ENCODE measurements at places on chromosomes 2 and 18. TPM values are rescaled to one million over a fixed set of nuclear protein-coding genes. Genes with fewer than 3 reads are reported as not detected.
A peak's percentile ranks its signal among the peaks of the same experiment; 100 is the strongest.

DNA sequence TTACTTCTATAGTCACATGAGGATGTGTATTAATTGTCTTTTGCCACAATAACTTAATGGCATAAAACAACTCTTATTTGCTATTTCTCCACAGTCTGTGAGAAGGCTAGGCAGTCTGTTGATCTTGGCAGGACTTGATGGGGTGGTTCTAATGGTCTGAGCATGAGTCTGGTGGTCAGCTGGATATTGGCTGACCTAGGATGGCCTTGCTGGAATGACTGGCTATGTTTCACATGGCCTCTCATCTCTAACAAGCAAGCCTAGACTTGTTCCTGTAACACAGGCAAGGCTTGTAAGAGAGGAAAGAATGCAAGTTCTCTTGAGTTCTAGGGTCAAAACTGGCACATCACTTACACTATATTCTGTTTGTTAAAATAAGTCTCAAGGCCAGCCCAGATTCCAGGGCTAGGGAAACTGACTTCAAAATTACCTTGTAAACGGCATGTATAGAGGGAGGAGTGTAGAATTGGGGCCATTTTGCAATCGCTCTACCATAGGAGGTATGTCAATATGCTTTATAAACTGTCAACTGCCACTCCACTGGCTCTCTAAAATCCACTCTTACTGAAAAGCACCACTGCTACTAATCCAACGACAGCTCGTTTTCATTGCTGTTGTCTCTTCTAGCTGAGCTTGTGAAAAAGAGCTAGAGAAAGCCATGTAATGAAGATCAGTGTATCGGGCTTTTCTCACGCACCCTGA is 325.0 kb upstream of the PKDCC start:
- no peak for DNase-seq

- DNase-seq, result no peak
Observed at GRCh38 chr2:7626139-7626537, 708.9 kb downstream of the RNF144A start.

DNA sequence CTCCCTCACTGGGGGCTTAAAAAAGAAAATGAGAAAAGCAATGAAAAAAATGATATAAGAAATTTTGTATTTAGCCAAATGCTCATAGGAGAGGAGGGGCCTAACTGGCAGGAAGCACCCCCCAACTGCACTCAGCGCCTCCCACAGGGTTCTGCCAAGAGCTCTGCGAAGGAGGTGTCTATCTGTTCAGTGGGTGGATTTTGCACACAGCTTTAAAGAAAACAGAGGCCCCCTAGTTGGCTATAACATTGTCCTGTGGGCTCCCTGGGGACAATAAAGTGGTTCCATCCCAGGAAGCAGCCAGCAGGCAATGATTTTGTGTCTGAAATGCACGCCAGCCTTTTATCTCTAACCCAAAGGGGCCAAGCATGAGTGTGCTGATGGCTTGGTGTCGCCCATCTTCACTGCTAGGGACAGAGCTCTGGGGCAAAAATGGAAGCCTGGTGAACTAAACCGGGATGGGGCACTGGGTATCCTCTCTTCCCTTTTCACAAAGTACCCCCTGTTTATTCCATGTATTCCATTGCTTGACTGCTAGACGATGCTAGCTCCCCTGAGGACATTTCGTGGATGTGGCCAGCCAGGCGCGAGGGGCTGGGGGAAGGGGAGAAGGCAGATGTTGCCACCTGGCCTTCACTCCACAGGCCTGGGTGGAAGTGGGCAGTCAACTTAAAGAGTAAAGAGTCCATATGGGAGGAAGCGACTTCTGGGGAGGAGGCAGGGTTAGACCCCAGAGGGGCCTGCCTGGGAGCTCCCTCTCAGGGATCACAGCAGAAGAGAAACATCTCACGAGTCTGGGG is 205.7 kb downstream of the CYP26B1 start:
- DNase-seq, result no peak

GRCh38 chr18:55407191-55407590 is 180.8 kb downstream of the TCF4 start:
- no peak for DNase-seq

GRCh38 chr2:234980451-234981187 is 28.8 kb downstream of the SH3BP4 start:
- DNase-seq, result no peak

DNA sequence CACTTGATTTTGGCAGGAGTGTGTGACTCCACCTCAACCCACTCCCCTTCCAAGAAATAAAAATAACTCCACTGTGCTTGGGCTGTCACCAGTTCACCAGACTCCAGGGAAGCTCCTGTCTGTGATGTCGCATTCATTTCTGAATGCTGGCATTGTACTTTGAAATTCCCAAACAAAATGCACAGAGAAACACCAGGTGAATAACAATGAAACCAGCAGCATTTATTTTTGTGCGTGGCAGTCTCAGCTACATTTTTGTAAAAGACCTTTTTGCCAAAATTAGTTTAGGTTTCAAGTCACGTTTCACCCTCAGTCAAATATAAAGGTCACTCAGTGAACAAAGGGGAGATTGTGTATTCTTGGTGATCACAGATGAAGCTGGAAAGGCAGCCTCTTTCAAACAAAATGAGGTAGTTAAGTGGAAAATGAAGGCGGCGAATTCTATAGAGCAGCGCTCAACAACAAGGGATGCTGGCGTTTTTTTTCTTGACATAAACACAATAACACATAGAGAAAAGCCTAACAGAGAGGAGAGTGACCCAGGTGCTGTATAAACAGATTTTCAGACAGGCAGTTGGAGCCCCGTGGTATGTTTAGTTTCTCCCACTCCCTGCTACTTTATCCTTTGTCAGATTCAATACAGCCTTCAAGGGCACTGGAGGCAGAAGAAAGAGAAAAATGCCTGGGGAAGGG is 210.3 kb upstream of the GCFC2 start:
- no peak for DNase-seq

GRCh38 chr2:33620-34019 is 12.7 kb downstream of the FAM110C start:
- DNase-seq, result peak; percentile 75

DNA sequence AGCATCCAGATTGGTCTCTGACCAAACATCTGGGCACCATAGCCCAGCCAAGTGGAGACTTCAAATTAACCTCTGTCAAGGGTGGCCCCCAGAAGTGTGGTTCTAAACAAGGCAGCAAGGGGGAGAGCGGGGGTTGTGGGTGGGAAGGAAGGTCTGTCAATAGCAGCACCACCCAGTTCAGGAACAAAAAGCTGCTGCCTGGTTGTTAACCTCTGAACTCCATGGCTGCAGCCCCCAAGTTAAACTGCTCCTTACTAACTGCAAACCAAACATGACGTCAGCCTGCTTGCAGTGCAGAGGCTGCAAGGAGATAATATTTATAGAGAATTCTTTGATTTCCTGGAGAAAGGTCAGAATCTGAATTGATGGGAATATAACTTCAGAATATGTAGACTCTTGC is 76.5 kb downstream of the ARL4C start:
- DNase-seq, result peak; percentile 56

GRCh38 chr18:48184118-48184517 is 225.1 kb downstream of the ZBTB7C start:
- DNase-seq, result no peak

GRCh38 chr2:55302241-55302640 is 33.2 kb upstream of the MTIF2 start:
- no peak for DNase-seq

DNA sequence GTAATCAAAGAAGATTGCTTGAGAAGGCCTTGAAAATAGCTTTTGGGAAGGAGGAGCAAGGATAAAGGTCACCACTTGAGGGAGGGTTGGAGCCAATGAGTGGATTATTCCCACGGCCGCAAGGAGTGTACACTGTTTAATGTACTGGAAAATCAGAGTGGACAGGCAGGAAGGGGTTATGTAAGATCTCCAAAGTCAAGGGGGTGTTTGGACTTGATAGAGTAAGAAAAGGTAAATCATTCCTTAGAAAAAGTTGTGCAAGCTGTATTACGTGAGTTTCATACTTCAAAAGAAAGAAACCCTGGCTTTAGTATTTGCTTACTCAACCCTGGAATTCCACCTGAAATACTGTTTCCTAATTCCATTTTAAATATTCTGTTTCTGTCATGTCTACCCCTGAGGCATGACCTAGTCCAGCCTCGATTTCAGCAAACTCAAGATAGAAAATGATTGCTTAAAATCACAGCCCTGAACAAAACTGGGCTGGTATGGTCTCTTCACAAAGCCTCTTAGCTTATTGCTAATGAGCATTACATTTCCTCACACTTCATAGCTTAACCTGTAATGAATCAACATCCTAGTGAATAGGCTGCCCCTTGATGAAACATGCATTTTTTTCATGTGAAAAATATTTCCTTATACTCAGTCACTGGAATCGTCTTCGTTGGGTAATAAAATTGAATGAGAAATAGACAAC is 1.1 kb downstream of the MREG start:
- DNase-seq, result no peak

DNA sequence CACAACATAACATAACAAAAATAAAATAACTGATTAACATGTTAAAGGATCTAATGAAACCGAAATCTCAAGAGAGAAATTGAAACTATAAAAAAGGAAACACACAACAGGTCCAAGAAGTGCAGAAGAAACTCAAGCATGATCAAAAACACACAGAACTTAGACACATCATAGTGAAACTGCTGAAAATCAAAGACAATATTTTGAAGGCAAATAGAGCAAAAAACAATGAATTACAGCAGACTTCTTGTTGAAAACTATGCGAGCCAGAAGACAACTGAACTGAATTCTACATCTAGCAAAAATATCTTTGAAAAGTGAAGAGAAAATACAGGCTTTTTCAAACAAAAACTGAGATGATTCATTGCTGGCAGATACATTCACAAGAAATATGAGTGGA is 61.3 kb downstream of the UGP2 start:
- DNase-seq, result no peak

- no peak for DNase-seq
Observed at GRCh38 chr2:9693646-9694045, 62.8 kb upstream of the YWHAQ start.

- no peak for DNase-seq
Observed at GRCh38 chr18:46466234-46467160, 190.5 kb downstream of the LOXHD1 start.

- no peak for DNase-seq
Observed at GRCh38 chr2:128416806-128417205, 98.1 kb upstream of the HS6ST1 start.

GRCh38 chr18:68033466-68033865 is 516.9 kb upstream of the DSEL start:
- DNase-seq, result no peak

GRCh38 chr2:45567974-45568789 is 42.9 kb downstream of the SRBD1 start:
- no peak for DNase-seq

- no peak for DNase-seq
Observed at GRCh38 chr2:209005371-209005770, 418.5 kb upstream of the MAP2 start.

GRCh38 chr18:75106746-75107145 is 102.2 kb downstream of the PTGR3 start:
- no peak for DNase-seq

DNA sequence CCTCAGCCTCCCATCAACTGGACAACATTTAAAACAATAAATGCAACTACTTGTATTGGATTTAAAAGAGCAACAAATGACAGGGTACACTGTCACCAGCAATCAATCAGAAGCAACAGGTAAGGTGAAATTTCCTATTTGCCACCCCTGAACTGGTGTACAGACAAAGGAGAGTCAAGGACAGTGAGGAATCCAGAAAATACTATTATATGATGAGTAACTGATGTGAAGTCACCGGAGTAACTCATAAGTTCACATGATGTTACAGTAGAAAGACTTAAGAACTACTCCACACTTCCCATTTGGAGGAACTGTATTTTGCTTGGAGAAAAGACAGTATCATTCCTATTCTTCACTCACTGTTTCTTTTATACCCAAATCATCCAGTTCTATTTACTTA is 4.1 kb upstream of the STAT1 start:
- DNase-seq, result no peak

DNA sequence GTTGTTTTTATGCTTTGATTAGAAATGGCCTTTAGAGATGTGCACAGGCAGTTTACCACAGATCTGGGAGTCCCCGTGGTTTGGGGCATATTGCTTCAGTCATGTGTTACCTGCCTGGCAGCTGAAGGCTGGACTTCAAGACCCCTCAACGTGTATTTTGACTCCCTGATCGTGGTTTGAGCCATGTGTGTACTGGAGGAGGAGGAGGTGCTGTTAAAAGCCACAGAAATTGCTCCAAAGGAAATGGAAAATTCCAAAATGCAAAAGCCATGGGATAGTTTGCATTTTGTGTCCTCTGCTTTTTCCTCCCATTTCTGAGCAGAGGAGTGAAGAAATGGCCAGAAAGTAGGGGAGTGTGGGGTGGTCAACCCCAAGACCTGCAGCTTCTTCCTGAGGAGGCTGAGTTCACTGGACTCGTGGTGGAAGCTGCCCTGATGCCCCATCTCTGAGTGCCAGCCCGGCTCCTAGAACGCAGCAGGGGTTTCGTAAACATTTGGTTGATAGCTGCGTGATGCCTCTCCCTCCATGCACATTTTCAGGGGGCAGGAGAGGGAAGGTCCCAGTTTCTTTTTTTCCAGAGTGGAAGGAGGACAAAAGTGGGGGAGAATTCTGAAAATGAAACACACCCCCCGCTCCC is 45.7 kb downstream of the ITGB1BP1 start:
- no peak for DNase-seq

- DNase-seq, result no peak
Observed at GRCh38 chr2:20917287-20917660, 94.4 kb upstream of the LDAH start.

GRCh38 chr18:63348508-63349136 is 18.4 kb downstream of the KDSR start:
- no peak for DNase-seq

GRCh38 chr2:41907771-41908207 is 140.0 kb upstream of the PKDCC start:
- DNase-seq, result no peak

DNA sequence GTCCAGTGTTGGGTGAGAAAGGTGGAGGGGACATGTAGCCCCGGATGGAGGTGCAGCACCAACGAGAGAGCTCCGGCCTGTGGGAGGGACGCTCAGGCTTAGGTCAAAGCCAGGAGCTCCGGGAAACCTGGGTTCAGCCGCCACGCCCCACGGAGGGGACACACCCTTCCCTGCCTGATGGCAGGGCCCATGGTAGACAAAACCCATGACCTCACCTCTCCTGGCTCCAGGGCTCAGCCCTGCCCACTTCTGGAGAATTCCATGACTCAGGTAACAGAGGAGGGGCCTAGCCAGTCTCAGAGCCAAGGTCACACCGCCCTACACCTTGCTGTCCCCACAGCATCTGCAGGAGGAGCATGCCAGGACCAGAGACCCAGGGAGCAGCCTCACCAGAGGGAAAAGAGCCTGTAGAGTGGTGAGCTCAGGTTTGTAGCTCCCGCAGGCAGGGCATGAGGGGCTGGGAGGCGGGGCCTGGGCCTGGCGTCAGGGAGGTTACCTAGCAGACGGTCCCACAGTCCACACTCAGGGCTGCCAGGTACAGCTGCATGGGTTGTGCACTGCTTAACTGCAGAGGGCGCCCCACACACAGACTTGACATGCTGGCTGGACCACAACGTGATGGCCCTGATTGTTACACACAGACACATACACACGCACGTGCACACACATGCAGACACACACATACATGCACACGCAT is 70.8 kb upstream of the SMAD7 start:
- DNase-seq, result peak; percentile 78

The FAM124B gene
- not detected for total RNA-seq

The CFAP53 gene
- total RNA-seq, result 0.76 TPM

The TRABD2A gene
- 56.4 TPM for total RNA-seq

The TLX2 gene
- not detected for total RNA-seq

The CCDC68 gene
- not detected for total RNA-seq

The ZNF396 gene
- 0.38 TPM for total RNA-seq

The UCN gene
- 2.5 TPM for total RNA-seq

The SGO2 gene
- 58.4 TPM for total RNA-seq

The VWA3B gene
- total RNA-seq, result not detected

The VWC2L gene
- total RNA-seq, result not detected

The DLX1 gene
- not detected for total RNA-seq
